ENCODE measurements at places on chromosomes 7 and 10.
A peak's percentile ranks its signal among the peaks of the same experiment; 100 is the strongest.

DNA sequence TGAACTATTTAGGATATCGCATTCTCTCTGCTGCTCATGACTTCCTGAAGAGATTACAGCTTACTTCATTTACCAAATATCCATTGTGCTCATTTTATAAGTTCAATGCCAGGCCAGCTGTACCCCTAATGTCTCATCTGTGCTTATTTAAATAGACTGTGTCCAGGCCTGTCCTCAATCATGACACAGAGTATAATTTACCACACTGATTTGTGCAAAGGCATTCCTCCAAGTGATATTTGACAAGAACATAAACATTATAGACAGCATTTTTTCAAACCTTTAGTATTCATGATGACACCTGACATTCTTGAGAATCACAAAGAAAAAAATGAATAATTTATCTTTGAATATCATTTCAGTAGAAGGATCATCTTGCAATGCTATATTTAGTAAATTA, 260.1 kb upstream of the SEMA3D start:
- DNase-seq, result no peak

GRCh38 chr10:114043532-114044246, at the start of gene ADRB1:
Gene ADRB1 (plus strand): TSS chr10:114043866. CDS start chr10:114044133, 267 bp downstream.
- DNase-seq, result peak; percentile 92

DNA sequence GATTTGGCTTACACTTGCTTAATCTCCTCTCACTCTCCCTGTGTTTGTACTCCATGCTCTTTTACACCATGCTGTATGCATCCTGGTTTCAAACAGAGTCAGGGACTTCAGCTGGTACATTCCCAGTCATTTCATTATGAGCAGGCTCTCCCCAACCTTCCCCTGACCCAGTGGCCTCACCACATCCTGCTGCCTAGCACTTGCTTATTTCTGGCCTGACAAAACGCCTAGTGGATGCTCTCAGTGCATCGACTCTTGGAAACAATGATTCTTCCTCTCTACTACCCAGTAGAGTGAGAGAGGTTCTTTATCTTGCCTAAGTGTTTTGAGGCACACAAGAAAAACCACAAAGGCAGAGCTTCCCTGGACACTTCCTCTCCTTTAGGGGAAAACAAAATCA, 63.4 kb downstream of the CAV1 start:
- no peak for DNase-seq

DNA sequence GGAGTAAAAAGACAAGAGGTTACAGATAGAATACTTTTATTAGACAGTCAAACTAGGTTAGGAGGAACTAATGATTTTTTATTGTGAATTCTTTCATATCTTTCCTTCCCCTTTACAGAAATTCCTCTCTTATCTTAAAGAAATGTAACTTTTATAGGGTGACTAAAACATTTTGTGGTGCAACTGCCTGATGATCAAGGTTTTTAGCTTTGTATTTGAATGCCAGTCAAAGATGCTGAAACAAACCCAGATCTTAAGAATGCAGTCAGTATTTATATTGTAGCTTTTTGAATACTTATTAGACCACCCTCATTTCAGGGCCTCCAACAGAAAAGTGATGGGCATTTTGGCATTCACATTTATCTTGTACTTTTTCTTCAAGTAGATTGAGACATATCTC, 27.4 kb downstream of the TAX1BP1 start:
- no peak for DNase-seq

DNA sequence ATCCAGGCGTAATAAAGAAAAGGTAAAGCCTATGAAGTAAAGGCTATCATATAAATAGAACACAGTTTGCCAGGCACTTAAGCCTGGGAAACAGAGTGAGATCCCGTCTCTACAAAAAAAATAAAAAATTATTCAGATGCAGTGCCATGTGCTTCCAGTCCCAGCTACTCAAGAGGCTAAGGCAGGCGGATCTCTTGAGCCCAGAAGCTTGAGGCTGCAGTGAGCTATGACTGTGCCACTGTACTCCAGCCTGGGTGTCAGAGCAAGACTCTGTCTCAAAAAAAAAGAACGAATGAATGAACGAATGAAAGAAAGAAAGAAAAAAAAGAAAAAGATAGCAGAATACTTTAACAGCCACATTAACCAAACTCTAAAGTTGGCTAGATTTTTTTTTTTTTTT, 67.2 kb upstream of the MRLN start:
- DNase-seq, result no peak

DNA sequence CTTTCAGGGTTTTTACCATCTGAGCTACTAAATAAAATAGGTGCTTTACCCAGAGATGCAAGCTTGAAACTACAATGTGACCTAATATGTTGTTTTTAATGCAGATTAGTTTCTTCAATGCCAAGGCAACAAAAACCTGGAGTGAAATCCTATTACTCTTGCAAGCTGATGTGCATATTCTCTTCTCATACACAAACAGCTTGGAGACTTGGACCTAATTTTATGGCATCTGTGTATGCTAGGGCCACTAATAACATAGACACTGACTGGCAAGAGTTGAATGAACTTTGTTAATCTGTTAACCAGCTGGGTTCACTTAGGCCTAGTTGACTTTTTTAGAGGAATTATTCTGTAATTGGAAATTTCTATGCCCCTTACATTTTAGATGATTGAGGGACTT, 23.4 kb upstream of the SMIM30 start:
- DNase-seq, result no peak

DNA sequence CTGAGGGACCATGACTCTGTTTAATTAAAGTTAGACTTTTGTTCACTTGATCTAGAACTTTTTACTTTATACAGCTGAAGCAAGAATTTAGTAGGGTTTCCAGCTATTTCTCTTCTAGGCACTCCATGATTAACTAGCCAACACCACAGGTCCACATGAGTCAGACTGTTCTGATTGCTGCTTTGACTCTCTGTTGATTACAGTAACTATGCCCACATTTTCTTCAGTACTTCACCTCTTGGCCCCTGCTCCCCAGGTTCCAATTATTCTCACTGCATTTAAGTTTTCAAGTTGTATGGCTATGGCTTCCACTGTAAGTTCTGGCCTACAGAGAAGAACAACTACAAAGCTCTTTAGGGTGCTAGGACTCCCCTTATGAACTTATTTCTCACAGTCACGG, 737.2 kb upstream of the IGFBP3 start:
- no peak for DNase-seq

- DNase-seq, result no peak
These were observed 143.6 kb downstream of the HBP1 start for GRCh38 chr7:107312418-107312817.

DNA sequence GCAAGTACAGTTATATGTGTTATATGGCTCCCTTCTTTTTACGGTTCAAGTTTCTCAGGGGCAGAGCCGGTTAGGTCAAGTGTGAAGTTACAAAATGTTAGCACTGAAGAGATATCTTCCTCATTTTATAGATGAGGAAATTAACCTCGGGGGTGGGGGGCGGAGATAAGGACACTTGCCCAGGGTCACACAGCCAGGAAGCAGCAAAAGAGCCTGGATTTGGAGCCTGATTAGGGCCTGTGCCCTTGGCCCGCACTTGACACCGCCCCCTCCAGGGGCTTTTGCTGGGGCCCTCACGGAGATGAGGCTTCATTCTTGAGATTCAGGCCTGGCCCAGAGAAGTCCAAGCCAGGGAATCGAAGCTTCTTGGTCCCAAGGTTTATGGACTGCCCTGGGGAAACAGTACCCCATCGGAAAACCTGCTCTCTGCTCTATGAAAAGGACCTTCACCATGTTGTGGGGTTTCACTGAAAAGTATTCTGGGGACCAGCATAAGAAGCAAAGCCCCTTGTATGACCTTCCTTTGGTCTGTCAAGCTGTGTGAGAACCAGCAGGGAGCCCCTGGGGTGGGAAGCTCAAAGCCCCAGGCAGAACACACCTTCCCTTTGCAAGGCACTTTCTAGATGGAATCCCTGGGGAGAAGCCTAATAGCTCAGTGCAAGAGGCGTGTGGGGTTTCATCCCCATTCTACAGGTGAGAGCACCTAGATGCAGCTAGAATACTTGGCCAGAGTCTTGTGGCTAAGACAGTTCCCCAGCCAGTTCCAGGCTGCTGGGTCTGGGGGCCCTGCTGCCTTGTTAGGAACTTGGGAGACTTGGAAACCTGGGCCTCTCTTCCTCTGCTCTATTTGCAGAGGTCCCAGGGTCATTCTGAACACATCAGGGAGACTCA, 21.9 kb downstream of the UNC5B start:
- peak; percentile 38 for DNase-seq

DNA sequence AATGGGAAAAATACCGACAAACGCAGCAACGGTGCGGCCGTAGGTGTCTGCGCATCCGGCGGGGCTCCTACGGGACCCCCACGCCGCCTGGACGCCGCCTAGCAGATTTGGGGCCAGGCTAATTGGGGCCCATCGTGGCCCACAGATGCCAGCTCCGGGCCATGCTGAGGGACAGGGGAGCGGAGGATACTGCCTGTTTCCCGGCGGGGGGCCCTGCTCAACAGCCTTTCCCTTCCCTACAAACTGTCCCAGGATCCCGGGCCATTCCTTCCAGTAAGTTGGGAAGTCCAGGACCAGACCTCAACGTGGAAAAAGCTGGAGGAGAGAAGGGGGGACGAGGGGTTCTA, 21.7 kb upstream of the GPER1 start:
- no peak for DNase-seq

DNA sequence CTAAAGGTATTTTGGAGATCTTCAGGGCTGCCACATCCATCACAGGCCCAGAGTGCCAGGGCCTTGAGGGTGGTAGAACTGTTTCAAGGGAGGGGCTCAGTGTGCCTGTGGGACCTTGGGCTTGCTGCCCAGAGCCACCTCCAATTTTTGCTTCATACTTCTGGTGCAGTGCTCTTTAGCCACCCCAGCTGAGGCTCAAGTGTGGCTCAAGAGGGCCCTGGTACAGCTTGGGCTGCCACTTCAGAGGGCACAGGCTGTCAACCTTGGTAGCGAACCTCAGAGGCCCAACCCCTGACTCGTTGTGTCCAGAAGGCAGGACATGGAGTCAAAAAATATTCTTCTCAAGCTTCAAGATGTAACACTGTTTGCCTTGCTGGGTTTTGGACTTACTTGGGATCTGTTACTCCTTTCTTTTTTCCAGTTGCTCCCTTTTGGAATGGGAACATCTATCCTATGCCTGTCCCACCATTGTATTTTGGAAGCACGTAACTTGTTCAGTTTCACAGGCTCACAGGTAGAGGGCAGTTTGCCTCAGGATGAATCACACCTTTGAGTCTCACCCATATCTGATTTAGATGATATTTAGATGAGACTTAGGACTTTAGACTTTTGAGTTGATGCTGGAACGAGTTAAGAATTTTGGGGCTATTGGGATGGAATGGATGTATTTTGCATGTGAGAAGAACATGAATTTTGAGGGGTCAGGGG, 224.8 kb downstream of the RPS24 start:
- no peak for DNase-seq

DNA sequence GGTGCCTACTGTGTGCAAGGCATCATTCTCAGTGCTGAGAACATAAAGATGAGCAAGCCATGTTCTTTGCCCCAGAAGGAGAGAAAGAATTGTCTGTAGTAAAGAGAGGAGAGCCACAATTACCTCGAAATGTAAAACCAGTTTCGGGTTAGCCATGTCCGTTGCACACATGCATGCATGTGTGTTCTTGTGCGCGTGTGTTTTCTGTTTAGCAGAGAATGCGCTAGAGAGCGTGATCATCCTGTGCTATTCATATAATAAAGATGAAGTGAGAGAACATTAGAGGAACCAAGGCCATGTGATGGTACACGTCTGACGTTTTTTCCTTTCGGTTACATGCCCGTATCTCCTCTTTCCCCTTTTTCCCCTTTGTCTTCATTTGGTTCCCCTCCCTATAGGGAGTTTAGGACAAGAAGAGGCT, 158.2 kb downstream of the CELF2 start:
- DNase-seq, result no peak
